NCI-H187 treated with DMSO at 0.1 percent for 48 hours (cell line): ENCODE measurements at places on chromosomes 3 and 15.

DNA sequence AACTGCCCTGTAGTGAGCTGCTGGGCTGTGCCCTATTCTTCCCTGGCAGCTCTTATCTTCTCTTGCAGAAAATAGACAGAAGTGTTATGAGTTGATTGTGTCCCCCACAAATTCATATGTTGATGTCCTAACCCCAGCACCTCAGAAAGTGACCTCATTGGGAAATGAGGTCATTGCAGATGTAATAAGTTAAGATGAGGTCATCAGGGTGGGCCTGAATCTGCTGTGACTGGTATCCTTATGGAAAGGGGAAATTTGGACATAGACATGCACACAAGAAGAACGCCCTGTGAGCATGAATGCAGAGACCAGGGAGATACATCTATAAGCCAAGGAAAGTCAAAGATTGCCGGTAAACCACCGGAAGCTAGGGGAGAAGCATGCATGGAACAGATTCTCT, 49.0 kb downstream of the SPSB4 start:
- DNase-seq = no peak

DNA sequence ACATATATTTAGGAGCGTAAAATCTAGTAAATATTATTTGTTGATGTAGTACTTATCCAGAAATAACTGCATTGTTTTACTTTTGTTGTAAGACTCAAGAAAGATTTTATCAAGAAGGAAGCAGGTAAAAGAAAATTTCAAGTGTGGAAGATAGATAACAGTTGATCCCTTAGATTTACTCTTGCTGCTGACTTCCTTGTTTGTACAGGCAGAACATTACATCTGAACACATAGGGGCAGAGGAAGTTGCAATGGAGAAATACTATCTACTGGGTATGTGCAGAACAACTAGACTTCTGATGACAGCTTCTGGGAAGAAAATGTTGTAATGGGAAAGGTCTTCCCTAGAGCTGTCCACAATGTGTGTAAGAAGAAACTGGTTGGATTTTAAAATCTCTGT, 350.6 kb downstream of the NLGN1 start:
- DNase-seq = no peak

DNA sequence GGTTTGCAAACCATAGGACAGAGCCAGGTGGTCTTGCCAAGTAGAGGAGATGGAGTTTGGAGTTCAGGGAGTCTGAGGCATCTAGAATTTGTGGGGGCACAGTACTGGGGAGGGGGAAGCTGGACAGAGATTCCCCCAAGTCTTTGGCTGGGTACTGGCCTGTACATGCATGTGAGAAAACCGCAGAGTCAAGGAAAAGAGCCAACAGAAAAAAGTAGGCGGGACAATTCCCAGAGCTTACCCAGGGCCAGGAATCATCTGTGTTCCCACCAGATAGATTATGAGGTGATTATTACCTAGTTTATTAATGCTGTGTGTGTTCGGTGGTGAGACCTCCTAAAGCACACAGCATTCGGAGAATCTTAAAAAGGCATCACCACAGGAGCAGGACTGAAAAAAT, 11.3 kb downstream of the LYSMD4 start:
- DNase-seq = no peak

- DNase-seq = no peak
Measured at GRCh38 chr15:85063522-85064079, 81.9 kb downstream of the PDE8A start.

GRCh38 chr15:73232776-73233175, 136.0 kb downstream of the HCN4 start:
- DNase-seq = no peak

DNA sequence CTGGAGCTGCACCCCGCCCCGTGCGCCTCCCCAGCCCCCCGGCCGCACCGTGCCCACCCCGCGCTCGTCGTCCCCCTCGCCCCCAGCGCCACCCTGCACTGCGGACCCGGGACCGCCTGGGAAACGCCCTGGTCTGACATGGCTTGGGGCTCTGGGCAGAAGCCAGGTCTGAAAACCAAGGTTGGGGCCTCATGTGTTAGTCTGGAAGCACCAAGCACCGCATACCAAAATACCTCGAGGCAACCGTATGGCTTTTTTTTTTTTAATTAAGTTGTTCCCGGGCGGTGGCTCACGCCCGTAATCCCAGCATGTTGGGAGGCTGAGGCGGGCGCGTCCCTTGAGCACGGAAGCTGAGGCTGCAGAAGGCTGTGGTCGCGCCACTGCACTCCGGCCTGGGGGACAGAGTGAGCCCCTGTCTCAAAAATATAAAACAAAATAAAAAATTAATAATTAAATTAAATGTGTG, 91.5 kb upstream of the CHD2 start:
- DNase-seq = no peak
